SIG-M5 (cell line): ENCODE measurements at places on chromosomes 12 and 14.

DNA sequence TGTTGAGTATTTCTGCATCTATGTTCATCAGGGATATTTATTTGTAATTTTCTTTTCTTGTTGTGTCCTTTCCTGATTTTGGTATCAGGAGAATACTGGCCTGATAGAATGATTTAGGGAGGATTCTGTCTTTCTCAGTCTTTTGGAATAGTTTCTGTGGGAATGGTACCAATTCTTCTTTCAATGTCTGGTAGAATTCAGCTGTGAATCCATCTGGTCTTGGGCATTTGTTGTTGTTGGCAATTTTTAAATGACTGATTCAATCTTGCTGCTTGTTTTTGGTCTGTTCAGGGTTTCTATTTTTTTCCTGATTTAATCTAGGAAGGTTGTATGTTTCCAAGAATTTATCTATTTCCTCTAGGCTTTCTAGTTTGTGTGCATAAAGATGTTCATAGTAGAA, 170.9 kb upstream of the PDE3A start:
- DNase-seq: no peak

- no peak for DNase-seq
Measured at GRCh38 chr12:106329231-106329982, 26.9 kb downstream of the TCP11L2 start.

- DNase-seq: no peak
Measured at GRCh38 chr14:105849933-105850626, 323.7 kb downstream of the TMEM121 start.

DNA sequence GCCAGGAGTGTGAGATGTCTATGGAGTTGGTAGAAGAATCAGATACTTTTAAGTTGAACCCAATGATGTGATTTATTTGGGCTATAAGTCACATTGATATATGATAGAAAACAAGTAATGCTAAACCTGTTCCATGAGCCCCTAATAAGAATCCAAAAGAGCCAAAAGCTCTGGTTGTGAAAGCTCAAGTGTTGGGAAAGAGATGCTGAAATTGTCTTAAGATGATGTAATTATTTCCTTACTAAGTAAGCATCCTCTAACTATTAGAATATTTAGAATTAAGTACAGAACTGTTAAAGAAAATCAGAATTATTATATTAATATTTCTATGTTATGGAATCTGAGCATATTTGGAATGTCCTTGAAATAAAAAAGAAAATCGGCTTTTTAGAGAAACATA, 17.6 kb upstream of the SLC2A13 start:
- DNase-seq: no peak

GRCh38 chr12:6494258-6494743, 399 bp downstream of the NCAPD2 start:
- DNase-seq: no peak

DNA sequence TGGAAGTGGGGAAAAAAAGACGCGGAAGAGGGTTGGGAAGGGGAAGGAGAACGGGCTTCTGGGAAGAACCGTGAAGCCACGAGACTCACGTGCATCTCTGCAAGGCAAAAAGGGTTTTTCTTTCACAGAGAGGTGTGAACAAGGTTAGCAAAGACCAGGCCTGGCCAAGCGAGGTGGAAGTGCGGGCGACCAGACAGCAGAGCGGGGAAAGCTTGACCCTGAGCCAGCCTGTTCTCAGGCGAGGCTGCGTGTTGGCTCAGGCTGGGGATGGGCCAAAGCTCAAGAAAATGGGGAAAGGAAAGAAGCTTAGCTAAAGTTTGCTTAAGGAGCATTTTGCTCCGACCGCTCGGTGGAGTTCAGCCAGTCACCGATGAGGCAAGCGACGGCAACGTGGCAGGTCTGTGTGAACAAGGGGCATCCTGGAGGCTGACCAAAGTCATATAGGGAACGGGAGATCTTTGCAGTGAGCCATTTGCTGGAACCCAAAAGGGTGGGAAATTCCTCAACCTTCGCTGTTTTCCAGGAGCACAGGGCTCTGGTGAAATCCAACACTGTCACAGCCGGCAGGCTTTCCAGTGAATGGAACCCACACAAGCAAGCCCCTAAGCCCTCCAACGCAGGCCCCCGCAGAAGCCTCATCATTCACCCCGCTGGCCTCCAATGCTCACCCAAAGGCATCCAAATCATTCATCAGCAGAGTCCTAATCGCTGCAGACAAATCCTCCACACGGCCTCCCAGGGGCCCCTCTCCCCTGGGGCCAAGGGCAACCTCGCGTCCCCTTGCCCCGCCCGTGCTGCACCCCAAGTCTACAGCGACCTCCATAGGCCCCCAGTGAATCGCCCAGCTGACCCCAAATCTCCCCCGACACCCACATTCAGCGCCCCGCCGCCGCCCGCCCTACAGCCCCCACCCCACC, 754 bp downstream of the ZNF605 start:
- DNase-seq: no peak

GRCh38 chr12:19744705-19745218, 305.5 kb downstream of the AEBP2 start:
- DNase-seq: no peak

DNA sequence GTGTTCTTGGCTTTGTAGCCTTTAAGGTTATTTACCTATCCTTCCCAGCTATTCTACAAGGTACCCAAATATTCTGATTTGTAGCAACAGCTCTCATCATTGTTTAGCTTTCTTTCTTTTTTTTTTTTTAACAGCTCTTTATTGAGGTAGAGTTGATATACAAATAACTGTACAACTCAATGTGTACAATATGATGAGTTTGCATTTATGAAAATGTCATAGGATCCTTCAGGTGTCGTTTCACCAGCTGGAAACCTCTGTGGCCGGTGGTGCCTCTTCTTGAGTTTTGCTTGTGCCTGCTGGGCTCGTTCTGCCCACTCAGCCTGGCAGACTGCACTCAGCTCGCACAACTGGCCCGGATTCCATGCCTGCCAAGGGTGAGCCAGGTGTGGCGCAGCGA, 26.9 kb upstream of the TBPL2 start:
- no peak for DNase-seq

- no peak for DNase-seq
Measured at GRCh38 chr14:94816113-94816512, 46.2 kb upstream of the GSC start.

DNA sequence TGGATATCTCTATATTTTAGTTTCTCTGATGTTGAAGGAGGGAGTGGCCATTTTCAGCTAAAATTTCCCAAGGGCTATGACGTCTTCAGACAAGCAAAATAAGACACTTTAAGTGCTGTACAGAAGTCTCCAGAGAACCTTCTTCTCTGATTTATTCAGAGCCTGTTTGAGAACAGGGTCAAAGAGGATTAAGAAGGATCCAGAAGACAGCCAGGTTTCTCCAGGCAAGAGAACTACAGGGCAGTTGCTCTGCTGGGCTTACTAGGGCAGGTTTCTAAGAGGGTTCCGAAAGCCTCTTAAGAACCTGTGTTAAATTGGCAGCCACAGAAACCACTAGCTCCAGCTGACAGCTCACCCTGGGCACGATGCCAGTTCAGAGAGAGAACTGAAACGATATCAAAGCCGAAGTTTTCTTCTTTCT, 1.2 kb downstream of the MGP start:
- no peak for DNase-seq

GRCh38 chr12:56880125-56880992, 53.8 kb downstream of the SDR9C7 start:
- DNase-seq: no peak

DNA sequence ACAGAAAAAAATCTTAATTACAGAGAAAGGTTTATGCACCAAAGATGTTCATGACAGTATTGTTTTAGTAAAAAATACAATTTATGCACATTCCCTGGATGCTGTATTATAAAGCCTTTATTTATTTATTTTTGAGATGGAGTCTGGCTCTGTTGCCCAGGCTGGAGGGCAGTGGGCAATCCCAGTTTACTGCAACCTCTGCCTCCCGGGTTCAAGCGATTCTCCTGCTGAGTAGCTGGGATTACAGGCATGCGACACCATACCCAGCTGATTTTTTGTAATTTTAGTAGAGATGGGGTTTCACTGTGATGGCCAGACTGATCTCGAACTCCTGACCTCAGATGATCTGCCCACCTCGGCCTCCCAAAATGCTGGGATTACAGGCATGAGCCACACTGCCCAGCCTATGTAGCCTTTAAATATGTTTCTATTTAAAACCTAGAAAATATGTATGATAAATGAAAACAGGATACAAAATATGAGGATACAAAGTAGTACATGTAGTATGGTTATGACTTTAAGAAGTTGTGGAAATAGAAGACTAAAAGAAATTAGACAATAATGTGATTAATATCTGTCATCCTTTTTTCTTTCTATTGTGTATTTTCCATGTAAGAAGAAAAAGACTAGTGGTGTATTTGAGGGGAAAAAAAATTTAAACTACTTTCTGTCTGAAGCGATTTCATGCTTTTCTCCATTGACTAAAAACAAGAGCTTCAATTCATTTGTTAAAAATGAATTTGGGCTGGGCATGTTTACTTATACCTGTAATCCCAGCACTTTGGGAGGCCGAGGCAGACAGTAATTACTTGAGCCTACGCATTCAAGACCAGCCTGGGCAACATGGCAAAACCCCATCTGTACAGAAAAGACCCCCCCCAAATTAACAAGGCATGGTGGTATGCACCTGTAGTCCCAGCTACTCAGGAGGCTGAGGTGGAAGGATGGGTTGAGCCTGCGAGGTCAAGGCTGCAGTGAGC, 13.1 kb downstream of the ATF1 start:
- DNase-seq: no peak
